Mesenteric fat pad (tissue), 1 donor: ENCODE measurements at places on chromosomes 2 and 18. TPM values are rescaled to one million over a fixed set of nuclear protein-coding genes. Genes with fewer than 3 reads are reported as not detected.

DNA sequence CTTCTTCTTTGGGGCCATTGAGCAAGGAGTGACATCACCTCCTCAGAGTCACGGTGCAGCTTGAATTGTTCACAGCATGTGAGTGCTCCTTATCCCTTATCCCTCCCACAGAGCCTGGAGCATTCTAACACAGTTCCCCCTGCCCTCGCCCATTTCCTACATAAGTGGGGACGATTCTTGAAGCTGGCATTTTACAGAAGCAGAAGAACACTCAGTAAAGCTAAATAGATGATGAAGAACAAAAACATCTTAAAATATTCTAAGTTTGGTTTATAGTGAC, 135.8 kb upstream of the APCDD1 start:
- no peak for DNase-seq

The DTNA gene
- total RNA-seq, result 19.7 TPM

- DNase-seq, result no peak
These were observed 292.2 kb upstream of the MC4R start for GRCh38 chr18:60664736-60665135.

GRCh38 chr2:105373344-105373781, 25.5 kb downstream of the FHL2 start:
- DNase-seq, result no peak

DNA sequence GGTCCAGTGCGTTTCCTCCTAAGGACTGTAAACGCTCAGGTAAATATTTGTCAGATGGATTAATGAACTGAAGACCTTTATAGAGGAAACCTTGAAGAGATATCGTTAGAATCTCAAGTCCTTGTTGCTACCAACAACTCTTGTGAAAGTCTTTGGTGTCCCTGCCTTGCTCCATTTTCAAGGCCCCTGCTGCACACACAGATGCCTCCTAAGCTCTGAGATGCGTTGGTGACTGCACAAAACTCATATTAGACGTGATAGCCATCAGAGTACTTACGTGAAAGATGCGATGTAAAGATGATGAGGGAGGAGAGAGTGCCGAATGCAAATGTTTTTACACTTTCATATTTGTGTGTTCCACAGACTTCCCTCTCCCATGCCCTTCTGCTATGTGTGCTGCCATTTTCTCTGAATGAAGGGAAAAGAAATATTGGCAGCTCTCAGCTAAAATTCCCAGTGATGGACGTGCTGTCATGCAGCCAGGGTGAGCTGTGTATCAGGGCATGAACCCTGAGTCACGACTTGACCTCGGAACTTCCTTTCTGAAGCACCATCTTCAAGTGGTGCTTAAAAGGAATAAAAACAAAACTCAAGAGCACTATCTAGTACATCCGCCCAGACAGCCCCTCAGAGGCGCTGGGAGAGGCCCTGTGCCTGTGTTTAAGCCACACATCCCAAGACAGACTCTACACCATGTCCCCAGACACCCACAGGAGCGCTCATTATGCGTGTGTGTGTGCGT, 117.4 kb downstream of the FAM210A start:
- DNase-seq, result no peak
